ENCODE measurements at places on chromosomes 2 and 18.

DNA sequence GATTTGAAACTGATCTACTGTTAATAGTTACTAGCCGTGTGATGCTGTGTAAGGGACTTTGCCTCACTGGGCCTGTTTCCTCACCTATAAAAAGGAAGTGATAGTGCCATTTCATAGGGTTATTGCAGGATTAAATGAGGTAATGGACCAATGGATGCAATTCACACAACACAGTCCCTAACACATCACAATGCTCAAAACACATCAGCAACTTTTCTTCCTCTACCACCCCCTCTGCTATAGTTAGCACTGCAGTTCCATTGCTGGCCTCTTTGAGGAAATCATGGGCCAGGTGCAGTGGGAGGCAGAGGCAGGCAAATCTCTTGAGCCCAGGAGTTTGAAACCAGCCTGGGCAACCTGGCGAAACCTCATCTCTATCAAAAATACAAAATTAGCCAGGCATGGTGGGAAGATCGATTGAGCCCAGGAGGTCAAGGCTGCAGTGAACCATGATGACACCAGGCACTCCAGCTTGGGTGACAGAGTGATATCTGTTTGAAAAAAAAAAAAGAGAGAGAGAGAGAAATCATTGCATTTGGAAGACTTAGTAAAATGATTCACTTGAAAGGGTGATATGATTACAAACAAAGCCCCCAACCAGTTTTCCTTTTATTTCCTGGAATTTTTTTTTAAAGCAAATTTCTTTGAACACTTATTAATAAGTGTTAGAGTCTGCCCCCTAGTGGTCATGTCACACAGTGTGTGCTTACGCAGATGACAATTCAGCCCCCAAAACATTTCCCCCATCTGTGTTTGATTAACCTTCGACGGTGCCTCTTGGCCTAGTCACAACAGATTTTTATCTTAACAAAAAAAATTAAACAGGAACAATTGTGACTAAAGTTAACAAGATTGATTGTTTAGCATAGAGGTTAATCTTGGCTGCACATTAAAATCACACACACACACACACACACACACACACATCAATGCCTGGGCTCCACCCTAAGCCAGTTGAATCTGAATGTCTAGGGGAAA lies 88.6 kb upstream of the BCL11A start:
- peak; percentile 21 for DNase-seq

- DNase-seq: no peak
Measured at GRCh38 chr2:46657042-46657504, 177.7 kb downstream of the TMEM247 start.

DNA sequence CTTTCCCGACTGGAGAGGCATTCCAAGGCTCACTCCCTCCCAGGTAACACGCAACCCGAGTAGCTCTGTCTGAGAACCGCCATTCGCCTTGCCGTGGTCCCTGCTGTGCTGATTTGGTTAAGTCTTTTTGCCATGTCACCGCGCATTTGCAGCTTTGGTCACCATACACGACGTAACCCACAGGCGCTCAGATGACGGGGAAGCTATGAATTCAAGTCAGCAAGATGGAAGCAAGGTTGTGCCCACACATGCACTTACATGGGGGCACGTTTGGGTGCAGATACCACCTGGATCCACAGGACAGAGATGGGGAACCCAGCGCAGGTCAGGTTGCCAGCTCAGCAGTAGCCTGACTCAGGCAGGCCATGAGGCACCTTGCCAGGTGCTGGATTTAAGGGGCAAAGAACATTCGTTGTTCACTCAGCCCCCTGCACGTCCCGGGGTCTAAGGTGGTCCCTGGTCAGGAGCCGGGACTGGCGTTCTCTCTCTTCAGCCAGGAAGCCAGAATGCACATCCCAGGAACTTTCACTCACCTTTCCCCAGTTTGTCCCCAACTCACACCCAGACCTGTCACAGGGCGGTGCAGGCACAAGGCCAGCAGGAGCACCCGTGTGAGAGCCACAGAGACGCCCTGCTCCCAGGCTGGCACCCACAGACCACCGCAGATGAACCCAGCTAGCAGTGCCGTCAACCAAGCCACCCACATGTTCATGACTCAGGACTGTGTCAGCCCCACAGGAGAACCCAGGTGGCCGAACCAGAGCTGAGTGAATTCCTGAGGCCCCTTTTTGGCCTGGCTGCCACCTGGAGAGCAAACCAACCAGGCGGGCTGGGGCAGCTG lies 19.9 kb downstream of the SNED1 start:
- DNase-seq: no peak

- DNase-seq: peak; percentile 20
Measured at GRCh38 chr2:240840435-240841060, 20.5 kb upstream of the KIF1A start.

GRCh38 chr2:46029332-46029811 lies 267.8 kb upstream of the EPAS1 start:
- DNase-seq: no peak

DNA sequence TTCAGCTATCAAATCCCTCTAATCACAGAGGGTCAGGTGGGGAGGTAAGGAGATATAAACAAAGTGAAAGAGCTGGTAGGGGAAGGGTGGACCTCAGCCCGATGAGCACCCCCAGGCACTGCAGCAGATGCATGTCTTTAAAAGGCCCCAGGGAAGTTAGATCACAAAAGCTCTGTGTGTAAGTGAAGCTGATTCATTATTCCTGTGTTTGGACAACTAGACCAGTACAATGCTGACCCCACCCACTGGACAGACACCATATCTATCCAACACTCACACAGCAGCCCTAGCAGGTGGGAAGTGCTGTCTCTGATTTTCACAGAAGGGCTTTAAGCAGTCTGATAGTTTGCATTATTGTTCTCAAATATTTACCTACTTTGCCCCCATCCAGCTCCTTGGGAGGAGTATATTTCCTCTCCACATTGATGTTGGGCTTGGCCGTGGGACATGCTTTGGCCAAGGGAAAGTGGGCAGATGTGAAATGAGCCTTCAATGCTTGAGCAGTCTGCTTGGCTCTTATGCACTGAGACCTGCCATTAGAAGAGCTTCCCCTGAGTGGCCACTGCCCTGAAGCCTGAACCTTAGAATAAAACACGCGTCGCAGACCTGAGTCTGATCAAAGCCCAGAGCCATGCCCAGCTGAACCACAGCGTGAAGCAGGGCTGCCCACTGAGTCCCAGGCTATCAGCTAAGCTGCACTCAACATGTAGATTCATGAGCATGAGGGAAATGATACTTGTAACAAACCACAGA lies 111.4 kb downstream of the COPS8 start:
- DNase-seq: no peak

DNA sequence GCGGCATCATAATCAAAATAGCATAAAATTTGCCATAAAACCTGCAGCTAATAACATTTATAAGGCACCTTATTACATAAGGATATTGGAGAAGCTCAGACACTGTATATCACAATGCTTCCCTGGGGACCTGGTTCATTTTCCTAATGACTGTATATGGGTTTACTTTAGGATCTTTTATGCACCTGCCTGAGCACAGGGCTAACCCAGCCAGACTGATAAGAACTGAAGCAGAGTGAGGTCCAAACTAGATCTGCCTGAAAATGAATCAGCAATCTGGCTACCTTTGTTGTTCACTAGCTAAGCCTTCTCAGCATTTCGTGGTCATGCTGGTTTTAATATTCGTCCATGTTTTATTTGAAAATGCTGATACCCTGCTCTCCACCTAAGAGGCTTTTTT lies 1922.3 kb upstream of the CELF4 start:
- DNase-seq: no peak

DNA sequence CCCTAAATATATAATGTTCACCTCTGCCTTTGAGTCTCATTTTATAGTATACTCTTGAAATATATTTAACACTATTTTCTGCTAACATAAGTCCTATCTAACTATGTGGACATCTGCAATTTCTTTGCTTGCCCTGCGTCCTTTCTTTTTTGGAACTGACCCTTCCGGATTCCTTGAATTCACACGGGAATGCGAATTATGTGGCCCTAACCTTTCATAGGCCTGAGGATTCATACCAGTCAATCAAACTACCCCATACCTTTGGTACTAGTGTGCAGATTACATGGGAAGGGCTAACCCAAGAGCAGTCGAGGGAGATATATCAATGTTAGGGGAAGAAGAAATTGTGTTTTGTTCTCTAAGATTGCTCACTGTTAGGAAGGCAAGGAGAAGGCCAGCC lies 56.4 kb downstream of the NRXN1 start:
- DNase-seq: no peak

- no peak for DNase-seq
Measured at GRCh38 chr2:38254796-38255195, 122.3 kb downstream of the ATL2 start.

DNA sequence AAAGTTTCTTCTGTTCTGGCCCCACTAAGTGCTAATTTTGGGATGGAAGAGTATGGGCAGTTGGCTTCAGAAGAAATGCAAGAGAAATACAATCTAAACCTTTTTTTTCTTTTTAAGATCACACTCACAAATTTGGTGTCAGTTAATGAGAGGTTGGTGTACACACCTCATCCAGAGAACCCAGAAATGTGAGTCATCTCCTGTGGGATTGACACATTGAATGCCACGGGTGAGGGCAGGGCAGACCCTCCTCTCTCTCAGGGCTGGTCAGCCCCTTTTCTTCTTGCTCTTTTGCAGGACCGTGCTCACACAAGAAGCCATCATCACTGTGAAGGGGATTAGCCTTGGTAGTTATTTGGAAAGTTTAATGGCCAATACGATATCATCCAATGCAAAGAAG lies 19.2 kb downstream of the PRELID3A start:
- no peak for DNase-seq

DNA sequence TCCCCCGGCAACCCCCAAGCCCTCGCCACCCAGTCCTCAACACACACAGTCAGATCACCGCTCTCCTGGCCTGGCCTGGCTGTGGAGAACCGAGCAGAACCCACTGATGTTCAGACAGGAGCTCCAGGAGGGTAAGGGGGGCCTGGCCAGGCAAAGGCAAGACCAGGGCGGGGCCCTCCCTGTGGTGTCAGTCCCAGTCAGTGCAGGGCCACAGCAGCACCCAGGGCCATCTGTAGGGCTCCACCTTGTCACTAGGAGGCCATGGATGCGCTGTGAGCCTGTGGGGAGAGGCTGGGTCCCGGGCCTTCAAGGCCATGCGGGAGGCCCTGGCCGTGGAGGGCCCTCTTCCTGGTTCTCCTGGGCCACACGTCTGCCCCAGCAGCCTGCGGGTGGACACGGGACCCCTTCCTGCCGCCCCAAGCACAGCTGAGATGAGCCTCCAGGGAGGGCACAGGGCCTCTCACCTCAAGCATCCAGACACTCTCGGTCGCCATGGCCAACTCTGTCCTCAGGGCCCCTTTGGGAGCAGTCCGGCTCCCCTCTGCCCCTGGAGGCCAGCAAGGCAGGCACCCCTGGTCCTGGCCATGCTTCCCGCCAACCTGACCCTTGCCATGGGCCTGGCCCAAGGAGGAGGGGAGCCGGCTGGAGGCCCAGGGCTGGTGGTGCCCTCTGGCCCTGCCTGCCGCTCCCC lies 2.0 kb downstream of the ANO7 start:
- no peak for DNase-seq

DNA sequence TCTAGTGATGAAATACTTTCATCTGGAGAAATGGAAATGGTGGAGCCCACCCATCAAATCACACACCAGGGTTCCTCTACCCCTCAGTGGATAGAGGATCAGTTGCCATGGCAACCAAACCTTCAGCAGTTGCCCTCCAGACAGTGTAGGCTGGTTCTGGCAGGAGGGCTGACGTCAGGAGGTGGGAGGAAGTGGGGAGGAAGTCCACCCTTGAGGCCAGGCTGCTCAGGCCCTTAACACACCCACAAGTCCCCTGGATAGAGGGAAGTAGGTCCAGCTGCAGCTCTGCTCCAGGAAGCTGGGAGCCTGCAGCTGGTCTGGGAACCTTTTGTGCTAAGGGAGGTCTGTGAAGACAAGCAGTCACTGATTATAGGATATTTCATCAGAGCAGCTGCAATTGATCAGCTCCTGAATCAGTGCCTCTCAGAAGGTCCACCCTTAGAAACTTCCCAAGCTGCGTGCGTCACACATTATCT lies 186.6 kb downstream of the MTX2 start:
- DNase-seq: no peak

GRCh38 chr18:50457639-50458038 lies 82.8 kb downstream of the SKA1 start:
- DNase-seq: no peak

DNA sequence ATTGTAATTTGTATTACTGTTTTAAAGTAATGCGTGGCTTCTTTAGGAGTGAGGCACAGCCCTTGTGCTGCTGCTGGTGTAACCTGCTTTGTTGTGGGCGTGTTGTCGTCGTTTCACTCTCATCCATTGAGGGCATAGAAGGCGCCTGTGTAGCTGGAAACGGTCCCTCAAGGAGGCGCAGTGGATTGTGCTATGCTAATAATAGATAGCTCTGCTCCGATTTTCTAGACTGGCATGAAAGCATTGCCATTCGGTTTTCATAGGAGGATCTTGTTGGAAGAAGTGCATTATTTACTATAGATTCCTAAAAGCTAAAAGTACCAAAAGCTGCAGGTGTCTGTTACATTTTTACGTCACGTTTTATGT lies 17.9 kb downstream of the RAB12 start:
- no peak for DNase-seq

GRCh38 chr2:197167608-197168314 lies 142.8 kb downstream of the ANKRD44 start:
- no peak for DNase-seq

DNA sequence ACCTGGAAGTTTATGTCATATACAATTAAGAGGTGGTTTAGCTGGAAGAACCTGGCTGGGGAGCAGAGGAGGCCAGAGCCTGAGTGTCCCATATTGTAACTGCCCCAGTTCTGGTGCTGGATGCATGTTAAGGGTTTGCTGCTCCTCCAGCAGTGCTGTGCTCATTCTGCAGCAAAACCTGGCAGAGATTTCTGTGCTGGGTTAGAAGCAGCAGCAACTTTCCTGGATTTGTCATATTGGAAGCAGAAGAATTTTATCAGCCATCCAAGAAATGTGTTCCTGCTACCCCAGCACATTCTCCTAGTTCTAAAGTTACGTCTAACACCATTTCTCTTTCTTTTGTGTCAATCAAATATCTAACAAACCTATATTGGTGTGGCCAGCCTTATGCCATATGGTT lies 284.1 kb downstream of the TDRD15 start:
- DNase-seq: no peak

GRCh38 chr2:39625193-39625926 lies 40.4 kb upstream of the TMEM178A start:
- DNase-seq: no peak

- DNase-seq: no peak
Measured at GRCh38 chr2:204150721-204151120, 214.2 kb downstream of the ICOS start.

GRCh38 chr18:46333431-46334135 lies 229.4 kb downstream of the HAUS1 start:
- DNase-seq: peak; percentile 44
